Hematopoietic multipotent progenitor cell treated with erythropoietin and hydrocortisone succinate and interleukin-3 and kit ligand, for 4 days (in vitro differentiated cells): ENCODE measurements at places on chromosomes 2 and 18.

DNA sequence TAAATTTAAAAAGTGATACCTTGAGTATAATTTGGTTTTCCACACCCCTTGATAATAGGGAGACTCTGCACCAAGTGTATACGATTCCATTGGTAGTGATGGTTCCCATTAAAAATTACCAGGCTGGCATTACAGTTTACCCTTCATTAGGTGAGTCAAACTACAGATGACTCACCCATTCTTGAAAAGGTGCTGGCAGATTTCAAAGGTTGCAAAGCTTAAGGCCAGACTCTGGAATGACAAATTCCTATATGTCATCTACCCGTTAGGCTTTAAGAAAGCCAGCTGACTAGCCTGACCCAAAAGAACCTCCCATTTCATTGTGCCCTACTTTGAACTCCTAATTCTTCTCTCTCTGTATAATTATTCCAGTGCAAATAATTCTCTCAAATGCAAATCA is 124.4 kb downstream of the LRRTM4 start:
- no peak for DNase-seq

- DNase-seq, result no peak
Measured at GRCh38 chr2:240839152-240840143, 19.4 kb upstream of the KIF1A start.

DNA sequence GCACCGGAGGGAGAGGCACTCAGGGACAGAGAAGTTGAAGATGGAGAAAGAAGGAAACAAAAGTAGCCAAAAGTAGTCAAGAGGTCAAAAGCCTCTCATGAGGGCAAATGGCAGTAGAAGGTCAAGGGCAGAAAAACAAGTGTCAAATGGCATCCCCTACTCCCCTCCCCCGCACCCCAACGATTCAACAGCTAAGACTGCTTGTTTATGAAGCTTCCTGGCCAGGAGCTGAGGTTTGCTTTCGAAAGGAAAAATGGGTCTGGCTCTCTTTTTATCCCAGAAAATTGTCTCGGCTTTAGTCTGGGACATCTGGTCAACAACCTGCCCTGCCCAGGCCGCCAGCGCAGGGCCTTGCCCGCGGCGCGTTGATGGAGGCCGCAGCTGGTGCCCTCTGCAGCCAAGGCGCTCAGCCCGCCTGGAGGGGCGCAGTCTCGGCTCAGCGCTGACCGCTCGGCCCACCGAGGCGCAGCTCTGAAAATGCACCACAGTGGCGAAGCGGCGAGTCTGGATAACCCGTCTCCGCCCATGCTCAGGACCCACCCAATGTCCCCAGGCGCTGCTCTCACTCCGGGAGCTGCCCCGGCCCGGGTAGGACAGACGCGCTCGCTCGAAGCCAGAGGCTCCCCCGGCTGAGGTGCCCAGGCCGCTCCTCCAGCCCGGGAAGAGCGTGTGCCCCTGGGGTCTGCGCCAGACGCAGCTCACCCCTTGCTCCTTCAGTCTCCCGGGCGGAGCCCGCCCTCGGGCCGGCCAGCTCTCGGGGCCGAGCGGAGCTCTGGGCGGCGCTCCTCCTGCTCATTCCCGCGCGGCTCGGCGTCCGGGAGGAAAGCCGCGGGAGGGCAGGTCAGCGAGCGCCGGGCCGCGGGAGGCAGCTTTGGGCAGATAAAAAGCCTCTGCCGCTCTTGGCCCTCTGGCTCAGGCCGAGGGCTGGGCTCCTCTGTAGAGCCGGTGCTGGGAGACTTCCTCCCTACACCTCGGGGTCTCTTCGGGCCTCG is 1.8 kb upstream of the TBR1 start:
- peak; percentile 60 for DNase-seq

GRCh38 chr2:199055336-199055735 is 402.4 kb downstream of the SATB2 start:
- DNase-seq, result no peak

- DNase-seq, result peak; percentile 59
Measured at GRCh38 chr2:37625796-37626571, 45.5 kb downstream of the CDC42EP3 start.

- no peak for DNase-seq
Measured at GRCh38 chr18:79657342-79657996, 22.1 kb upstream of the CTDP1 start.

DNA sequence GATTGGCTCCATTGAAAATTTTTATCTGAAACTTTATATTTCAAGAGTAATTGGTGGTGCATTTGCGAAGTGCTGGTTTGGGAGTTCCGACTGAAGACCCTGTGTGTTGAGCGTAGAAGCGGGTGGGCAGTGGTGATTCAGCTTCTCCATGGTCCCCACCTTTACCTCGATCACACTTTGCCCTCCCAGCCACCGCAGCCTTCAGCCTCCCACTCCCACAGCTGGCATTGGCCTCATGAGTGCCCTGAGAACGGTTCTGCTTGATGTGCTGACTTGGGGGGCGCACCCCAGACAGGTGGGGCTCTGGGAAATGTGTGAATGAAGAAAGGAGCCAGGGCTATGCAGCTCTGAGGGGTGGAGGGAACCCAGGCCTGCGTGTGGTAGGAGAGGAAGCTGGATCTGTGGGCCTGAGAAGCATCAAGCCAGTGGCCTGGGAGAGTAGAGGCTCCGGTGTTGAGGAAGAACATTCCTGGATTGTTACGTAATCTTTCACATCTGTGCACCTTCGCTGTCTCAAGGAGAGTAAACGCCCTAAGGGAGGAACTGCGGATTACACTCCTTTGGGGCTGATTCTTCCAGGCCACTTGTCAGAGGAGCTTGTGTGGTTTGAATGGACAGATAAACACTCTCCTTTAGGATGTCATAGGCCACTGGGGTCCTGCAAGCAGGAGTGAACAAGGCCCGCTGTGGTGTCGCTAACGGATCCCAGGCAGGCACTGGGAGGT is 83.8 kb downstream of the NPAS2 start:
- DNase-seq, result no peak
